ENCODE measurements at places on chromosomes 4 and X. TPM values are rescaled to one million over a fixed set of nuclear protein-coding genes. Genes with fewer than 3 reads are reported as not detected.
A peak's percentile ranks its signal among the peaks of the same experiment; 100 is the strongest.

GRCh38 chr4:26145212-26145611, 175.6 kb upstream of the RBPJ start:
- no peak for DNase-seq

GRCh38 chr4:25702848-25703247, 47.2 kb downstream of the SLC34A2 start:
- peak; percentile 39 for DNase-seq

Gene CSN3
- not detected for total RNA-seq

DNA sequence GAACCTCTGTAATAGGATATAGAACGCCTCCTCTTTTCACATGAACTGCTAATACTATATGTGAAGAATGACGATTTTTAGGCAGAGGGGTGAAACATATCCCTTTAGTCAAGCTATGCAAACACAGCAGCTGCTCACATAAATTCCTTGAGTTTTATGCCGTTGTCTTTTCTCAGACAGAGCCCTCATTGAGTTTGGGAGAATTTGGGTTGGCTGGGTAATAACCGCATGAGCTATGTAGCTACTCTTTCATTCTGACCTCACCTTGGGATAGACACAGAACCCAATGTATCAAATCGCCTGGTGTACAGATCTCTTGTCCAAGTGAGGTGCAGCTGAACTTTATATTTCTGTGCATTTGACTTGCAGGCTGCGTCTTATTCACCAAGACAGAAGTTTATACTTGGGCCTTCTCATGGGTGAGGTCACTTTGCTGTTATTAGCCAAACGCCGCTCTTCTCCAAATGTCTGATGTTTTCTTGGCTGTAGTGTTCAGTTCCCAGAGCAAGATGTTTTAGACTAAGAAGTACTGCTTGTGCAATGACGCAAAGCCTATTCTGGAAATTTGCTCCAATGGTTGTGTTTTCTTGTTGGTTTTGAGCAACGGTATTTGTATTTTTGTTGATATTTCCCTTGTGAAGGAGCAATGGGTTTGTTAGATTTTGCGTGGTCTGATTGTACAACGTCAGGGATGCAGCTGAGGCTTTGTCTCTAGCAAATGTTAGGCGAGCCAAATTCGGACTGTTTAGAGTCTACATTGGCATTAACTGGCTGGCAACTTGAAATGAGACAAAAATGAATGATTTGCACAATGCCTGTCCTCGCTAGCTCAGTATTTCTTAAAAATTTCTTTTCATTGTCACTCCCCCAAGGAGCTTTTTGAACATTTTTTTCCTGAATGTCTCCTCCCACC, 11.2 kb upstream of the SPARCL1 start:
- DNase-seq: no peak

Gene CXCL11
- not detected for total RNA-seq

Gene PHKA1
- 8.9 TPM for total RNA-seq

DNA sequence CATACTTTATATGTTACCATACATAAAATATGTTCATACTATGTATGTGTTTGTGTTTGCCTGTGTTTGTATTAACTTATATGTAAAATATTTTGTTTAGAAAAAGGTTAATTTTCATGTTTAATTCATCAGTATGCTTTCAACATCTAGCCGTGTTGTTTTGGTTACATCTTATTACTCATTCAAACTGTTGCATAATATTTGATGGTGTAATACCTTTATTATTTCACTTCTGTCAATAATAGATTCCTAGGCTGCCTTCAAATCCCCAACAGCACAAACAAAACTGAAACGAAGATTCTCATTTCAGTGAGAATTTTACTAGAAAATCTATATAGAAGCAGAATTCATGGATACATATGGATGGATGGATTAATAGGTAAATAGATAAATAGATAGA, 462.3 kb upstream of the ADGRL3 start:
- DNase-seq: peak; percentile 55

Gene WFS1
- 62.4 TPM for total RNA-seq

DNA sequence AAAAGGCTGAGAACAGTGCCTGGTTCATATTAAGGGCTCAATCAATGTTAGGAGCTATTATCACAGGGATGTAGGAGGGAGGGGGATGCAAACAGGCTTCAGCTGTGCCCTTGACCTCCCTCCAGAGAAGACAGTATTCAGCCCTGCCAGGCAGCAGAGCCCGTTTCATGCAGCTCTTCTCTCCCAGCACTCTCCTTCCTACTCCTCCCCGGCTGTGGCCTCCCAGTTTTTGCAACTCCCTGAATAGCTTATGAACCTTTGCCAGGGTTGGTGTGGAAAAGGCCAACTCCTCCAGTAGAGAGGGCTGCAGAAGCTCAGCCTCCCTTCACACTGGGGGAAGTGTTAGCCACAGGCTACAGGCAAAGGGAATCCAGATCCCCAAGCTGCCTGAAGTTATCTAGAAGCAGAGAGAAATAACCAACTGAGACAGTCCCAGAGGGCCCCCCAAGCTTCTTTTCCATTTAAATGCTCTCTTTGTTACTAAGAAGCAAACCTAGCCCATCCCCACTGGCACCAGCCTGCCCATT, 31.7 kb upstream of the APLN start:
- no peak for DNase-seq

GRCh38 chr4:182257503-182257902, 14.3 kb downstream of the TENM3 start:
- no peak for DNase-seq

Gene UGT2A2
- not detected for total RNA-seq

DNA sequence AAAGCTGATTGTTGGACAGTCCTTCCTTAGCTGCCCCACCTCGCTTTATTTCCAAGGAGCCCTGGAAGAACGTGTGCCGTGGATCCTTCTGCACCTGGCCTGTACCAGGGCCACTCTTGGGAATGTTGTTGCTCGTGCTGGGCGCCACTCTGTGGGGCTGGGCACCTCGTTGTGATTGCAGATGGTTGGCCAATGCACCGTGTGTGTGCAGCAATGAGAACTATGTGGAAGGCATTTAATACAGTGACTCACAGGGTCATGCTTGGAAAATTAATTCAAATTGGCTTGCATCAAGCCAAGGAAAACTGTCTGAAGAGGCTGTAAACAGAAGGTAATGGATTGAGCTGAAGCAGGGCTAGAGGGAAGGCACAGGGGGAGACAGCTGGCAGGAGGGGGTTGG, 37.0 kb upstream of the CD99L2 start:
- DNase-seq: peak; percentile 70

DNA sequence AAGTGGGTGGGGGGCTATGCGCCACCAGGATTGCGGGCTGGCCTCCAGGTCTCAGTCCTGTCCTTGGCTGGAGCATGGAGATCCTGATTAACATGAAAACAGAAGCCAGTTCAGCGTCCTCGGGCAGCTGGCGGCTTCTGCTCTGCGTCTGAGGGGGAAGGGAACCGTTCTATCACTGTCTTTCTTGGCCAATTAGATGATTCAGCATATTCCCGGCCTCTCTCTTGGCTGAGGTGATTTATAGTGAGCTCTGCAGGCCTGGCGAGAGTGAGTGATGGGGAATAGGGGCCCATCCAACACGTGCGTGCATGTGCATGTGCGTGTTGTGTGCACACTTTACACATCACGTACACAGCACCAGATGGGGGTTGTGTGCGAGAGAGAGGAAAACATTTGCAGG, 145.8 kb upstream of the ATP6AP2 start:
- DNase-seq: no peak

GRCh38 chr4:109169170-109169569, 133.3 kb downstream of the COL25A1 start:
- DNase-seq: peak; percentile 73

GRCh38 chr4:1723131-1723801, 1.9 kb downstream of the TACC3 start:
- no peak for DNase-seq

DNA sequence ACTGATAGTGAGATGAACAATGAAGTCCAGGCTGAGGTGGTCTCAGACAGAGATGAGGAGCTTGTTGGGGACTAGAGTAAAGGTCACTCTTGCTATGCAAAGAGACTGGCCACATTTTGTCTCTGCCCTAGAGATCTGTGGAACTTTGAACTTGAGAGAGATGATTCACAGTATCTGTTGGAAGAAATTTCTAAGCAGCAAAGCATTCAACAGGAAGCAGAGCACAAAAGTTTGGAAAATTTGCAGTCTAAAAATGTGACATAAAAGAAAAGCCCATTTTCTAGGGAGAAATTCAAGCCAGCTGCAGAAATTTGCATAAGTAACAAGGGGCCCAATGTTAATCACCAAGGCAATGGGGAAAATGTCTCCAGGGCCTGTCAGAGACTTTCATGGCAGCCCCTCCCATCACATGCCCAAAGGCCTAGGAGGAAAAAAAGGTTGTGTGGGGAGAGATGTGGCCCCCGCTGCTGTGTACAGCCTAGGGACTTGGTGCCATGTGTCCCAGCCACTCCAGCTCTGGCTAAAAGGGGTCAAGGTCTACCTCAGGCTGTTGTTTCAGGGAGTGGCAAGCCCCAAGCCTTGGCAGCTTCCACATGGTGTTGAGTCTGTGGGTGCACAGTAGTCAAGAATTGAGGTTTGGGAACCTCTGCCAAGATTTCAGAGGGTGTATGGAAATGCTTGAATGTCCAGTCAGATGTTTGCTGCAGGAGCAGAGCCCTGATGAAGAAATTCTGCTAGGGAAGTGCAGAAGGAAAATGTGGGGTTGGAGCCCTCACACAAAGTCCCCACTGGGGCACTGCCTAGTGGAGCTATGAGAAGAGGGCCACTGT, 262.8 kb downstream of the DKK2 start:
- peak; percentile 2 for DNase-seq

DNA sequence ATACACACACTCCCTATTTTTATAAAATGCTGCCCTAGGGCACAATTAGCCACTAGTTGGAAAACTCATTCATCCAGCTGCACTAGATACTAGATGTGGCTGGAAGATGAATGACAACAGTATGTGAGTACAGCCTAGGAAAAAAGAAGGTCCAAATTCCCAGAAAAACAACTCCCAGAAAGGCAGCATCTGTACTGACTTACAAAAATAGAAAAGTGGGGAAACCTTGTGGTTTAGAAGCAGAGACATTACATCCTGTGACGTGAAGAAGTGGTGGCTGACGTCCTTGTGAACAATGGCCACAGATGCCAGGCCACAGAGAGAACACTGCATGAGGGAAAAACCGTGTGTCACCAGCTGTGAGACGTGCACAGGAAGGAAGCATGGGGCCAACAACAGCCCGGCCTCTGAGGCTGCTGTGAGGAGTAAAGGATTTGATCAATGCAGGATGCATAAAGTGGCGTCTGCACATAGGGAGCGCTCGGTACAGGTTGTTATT, 81.2 kb downstream of the SPRY1 start:
- peak; percentile 19 for DNase-seq

DNA sequence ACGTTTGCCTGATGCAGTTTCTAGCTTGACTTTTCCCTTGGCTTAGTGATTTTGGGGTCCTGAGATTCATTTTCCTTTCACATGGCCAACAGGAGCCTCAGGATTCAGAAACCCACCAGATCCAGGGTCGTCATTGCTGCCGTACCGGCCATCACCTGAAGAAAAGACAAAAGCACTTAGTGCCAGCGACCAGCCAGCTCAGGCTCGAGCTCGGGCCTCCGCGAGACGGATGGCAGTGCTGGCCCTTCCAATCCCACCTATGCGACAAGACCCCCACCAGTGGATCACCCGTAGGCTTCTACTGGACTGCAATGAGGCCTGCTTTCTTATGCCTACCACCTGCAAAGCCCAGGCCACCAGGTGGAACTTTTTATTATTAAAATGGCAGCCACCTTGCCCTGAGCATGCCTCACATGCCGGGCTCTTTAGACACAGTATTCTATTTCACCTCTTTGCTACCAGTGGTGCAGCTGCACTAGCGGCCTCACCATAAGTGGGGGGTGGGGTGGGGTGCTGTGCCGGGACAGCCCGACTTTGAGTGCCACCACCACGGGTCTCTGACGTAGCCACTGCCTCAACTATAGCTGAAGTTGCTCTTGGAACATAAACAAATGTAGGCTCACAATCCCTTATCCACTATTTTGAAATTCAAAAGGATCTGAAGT, 84.3 kb downstream of the MTMR1 start:
- DNase-seq: no peak

GRCh38 chr4:153275380-153276276, 68.9 kb upstream of the MND1 start:
- no peak for DNase-seq

DNA sequence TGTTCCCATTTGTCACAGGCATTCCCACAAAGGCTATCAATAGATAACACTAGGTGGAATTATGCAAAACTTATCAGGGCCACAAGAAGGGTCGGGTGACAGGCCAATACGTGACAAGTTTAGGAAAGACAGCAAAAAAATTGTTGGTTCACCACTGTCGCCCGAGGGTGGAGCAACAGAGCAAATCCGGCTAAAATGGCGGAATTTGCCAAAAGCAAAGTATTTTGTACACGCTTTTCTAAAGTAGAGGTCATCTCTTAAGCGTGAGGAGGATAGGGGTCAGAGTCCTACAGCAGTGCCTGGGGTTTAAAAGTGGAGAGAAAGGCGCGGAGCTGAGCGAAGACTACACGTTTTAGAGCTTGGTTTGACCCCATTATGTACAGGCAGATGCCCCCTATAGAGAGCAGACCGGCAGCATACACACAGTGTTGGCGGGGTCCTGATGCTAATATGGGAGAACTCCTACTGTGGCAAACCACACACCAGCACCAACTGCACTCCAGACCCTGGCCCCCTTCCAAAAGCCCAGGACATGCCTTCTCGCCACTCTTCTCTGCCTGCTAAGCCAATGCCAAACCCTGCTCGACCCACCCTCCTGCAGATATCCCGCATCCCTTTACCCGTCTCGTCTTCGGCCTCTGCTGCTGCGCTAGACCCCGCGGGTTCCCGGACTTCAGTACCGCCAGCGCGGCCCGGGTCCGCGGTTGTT, 733 bp downstream of the CCNA2 start:
- peak; percentile 47 for DNase-seq

DNA sequence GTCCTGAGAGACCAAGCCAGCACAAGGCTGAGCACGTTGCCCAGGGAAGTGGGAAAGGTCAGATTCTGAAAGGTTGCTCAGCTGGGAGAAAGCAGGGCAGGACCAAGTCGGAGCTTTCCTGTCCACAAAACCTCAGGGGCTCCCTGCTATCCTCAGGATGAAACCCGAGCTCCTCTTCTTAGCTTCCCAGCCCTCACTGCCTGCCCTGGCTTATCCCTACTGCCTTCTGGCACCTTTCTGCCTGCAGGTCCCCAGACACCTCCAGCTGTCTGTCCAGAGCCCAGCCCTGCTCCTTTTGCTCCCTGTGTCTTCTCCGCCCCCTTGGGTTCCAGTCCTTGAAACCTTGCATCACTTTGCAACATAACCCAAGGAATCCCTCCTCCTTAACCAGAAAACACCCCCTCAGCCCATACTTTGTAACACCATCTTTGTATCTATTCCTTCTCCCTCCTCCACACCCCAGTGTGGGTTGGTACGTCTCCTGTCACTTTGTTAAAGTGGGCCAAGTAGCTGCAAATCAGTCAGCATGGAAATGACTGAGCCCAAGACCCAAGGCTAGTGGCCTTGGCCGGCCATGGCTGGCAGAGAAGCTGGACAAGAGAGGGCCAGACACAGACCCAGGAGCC, 20.0 kb upstream of the PRRG3 start:
- DNase-seq: no peak

- peak; percentile 16 for DNase-seq
These were observed 727.4 kb downstream of the FAM133A start for GRCh38 chrX:94401426-94401825.

Gene TAF7L
- total RNA-seq: not detected

- DNase-seq: peak; percentile 63
These were observed 2.6 kb downstream of the RAB28 start for GRCh38 chr4:13481569-13481968.
